ENCODE measurements at places on chromosomes 6 and 20. TPM values are rescaled to one million over a fixed set of nuclear protein-coding genes. Genes with fewer than 3 reads are reported as not detected.
A peak's percentile ranks its signal among the peaks of the same experiment; 100 is the strongest.

GRCh38 chr20:63059684-63060056, 52.9 kb upstream of the BHLHE23 start:
- peaks cover 3% of the 10 kb centered on the region for H3K4me1 ChIP-seq
- no peak overlapping the region for H3K4me3 ChIP-seq
- H3K36me3 ChIP-seq, result no peaks in the 10 kb centered on the region
- DNase-seq, result no peak
- H3K27ac ChIP-seq, result no peak overlapping the region
- peaks cover 76% of the 10 kb centered on the region for H3K27me3 ChIP-seq

DNA sequence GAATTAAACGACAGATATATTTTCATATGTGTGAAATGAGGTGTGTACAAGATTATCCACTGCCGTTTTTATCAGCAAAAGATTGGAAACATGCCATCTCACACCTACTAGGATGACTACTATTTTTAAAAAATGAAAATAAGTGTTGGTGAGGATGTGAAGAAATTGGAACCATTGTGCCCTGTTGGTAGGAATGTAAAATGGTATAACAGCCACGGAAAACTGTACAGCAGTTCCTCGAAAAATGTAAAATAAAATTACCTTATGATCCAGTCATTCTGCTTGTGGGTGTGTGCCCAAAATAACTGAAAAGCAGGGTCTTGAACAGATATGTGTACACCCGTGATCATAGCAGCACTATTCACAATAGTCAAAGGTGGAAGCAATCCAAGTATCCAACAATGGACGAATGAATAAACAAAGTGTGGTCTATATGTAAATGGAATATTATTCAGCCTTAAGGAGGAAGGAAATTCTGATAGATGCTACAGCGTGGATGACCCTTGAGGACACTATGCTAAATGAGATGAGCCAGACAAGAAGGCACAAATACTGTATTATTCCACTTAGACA, 27.0 kb upstream of the CCN5 start:
- H3K27me3 ChIP-seq, result peaks cover 3% of the 10 kb centered on the region
- H3K36me3 ChIP-seq, result no peaks in the 10 kb centered on the region
- DNase-seq, result no peak

GRCh38 chr6:166494757-166495486, 91.6 kb downstream of the RAMACL start:
- no peaks in the 10 kb centered on the region for H3K36me3 ChIP-seq
- no peaks in the 10 kb centered on the region for H3K4me1 ChIP-seq
- H3K4me3 ChIP-seq, result no peak overlapping the region

DNA sequence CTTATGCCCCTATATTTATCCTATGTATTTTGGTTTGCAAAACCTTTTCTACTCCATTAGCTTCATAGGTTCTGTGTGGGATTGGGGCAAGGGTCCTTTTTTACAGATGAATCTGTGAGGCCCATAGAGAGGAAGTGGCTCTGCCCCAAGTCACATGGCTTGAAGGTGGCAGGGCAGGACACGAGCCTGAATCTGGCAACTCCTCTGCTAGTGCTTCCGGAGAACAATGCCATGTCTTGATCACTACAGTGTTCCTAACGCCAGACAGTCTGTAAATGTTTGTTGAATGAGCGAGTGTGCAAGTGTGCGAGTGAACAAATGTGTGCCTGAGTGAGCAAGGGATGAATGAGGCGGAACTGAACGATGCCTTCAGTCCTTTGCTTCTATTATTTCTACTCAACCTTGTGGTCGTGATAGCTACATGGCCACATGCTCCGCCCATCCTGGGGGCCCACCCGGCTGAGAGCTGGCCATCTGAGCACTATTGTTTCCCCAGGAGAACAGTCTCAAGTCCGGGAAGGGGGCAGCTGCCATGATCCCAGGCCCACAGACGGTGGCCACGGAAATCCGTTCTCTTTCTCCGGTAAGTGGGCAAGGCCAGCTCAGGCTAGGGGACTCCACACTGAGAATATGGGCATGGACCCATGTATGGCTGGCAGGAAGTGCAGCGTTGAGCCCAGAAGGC, 17.8 kb upstream of the AAR2 start:
- H3K4me1 ChIP-seq, result peaks cover 9% of the 10 kb centered on the region
- H3K36me3 ChIP-seq, result peaks cover 14% of the 10 kb centered on the region
- H3K27ac ChIP-seq, result no peak overlapping the region
- no peak for DNase-seq

DNA sequence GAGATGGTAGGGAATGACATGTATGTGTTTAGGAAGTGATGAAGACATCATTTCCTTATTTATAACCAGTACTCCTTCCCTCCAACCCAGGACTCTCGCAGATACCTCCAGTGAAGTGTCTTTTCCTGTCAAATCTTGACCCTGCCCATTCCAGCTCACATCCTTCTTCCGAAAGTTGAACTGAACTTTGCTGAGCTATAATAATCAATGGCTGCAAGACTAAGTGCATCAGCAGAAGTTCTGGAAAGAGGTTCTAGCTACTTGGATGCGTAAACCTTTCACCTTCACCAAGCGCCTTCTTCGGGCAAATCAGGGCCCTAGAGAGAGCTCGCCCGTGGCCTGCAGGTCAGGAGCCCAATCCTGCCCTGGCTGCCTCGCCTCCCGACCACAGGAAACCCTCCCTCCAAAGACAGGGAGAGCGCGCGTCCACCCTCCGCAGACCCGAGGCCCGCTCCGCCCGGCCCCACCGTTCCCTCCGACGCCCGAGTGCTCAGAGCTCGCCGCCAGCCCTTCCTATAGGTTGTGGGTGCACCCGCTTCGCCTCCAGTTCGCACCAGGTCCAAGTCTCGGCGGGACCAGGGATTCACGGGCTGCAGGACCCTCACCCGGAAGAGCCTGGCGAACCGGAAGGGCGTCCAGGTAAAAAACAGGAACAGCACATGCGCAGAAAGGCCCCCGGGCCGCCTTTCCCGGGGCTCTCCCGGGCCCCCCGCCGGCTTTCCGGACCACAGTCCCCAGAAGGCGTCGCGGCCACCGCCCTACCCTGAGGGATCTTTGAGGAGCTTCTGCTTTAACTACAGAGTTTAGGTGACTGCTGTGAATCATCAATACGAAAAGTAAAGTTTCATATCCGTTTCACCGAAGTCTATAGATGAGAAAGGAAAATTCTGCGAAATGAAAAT, at the start of gene ZNF334:
Gene ZNF334, minus strand, starts transcription at position 617 of the 902 bp plus-strand sequence. CDS start 1,457 bp downstream, outside the sequence.
- peak; percentile 69 for DNase-seq
- H3K27ac ChIP-seq, result peak within 1 kb of the TSS; percentile 57
- H3K27me3 ChIP-seq, result no peaks in the 10 kb centered on the region

- H3K4me3 ChIP-seq, result no peak overlapping the region
- H3K27me3 ChIP-seq, result peaks cover 2% of the 10 kb centered on the region
- DNase-seq, result peak; percentile 22
- H3K4me1 ChIP-seq, result no peaks in the 10 kb centered on the region
- H3K36me3 ChIP-seq, result no peaks in the 10 kb centered on the region
Observed at GRCh38 chr6:39029156-39030011, 19.2 kb upstream of the GLP1R start.

DNA sequence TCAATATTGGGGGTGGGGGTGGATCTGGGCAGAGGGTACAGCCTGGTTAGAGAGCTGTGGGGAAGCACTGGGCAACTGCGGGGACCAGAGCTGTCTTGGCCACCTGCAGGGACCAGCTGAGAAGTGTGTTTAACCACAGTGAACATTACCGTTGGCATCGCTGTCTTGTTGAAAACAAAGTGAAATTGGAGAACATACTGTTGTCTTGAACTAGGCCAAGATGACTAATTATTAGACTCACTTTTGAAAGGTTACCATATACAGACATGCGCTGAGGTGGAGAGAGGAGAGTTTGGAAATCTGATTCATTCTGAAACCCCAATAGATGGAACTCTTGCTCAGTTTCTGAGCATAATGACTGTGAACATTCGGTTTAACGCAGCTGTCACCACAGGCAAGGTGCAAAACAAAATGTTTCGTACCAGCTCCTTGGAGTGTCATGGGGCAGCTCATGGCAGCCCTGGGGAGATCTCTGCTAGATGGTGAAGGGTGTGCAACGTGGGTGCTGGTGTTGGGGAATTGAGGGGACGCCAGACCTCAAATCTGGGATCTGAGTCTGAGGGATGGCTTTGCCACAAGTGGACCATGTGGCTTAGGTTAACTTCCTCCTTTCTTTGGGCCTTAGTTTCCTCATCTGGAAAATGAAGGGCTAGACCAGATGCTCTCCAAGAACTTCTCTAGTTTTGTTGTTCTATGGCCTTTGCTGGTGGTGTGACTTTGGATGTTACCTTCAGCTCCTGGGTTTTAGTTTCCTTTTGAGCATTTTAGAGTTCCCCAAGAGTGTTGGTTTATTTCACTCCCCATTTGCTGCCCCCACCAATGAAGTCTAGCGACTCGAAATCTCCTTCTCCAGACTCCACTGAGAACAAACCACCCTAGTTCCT, 24.6 kb upstream of the GTSF1L start:
- peaks cover 59% of the 10 kb centered on the region for H3K27me3 ChIP-seq
- H3K36me3 ChIP-seq, result no peaks in the 10 kb centered on the region
- no peaks in the 10 kb centered on the region for H3K4me1 ChIP-seq

DNA sequence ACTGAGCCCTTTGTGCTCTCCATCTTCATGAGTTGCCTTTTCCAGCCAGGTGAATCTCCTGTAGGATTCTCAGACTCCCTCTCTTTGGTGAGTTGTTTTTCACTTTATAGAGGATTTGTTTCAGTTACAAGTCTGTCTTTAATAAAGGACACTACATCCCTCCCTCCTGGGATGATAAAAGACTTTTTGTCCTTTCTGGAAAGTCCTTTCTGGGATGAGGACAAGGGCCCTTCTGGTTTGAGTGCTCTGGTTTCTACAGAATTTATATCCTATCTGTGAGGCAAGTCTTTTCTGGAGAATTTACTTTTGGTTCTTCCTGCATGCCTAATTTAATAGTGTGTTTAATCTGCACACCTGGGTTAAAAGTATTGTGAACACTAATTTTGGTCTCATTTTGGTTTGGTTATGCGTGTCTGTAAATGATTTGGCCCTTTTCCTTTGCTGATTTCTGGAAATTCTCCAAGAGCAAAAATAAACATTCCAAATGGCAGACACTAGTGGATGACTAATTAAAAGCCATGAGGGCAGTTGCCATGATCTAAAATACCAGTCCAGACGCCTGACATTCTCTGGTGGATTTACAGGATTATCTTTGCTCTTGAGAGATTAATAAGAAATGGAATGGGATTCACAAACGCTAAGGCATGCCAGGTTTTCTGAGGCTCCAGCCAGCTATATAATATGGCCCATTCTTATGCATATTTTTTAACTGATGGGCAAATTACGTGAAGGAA, 44.8 kb downstream of the TCP11 start:
- peak; percentile 26 for DNase-seq
- H3K27ac ChIP-seq, result no peak overlapping the region
- no peaks in the 10 kb centered on the region for H3K36me3 ChIP-seq
- no peak overlapping the region for H3K4me3 ChIP-seq

DNA sequence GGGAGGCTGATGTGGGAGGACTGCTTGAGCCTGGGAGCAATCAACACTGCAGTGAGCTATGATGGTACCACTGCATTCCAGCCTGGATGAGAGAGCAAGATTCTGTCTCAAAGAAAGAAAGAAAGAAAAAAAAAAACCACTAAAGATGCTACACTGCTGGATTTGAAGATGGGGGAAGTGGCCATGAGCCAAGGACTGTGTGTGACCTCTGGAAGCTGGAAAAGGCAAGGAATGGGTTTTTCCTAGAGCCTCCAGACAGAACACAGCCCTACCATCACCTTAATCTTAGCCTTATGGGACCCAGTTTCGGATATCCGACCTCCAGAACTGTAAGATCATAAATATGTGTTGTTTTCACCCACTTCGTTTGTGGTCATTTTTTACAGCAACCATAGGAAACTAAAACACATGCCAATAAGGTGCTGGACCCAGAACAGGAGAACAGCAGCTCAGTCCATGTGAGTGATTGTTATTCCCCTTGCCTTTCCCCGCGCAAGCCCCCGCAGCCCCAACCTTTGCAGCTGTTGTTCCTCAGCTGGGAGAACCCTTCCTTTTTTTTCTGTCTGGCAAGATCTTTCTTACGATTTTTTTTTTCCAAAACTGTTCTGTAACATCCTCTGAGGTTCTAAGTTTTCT, 11.1 kb upstream of the VAPB start:
- no peak for DNase-seq
- H3K4me1 ChIP-seq, result peaks cover 29% of the 10 kb centered on the region

GRCh38 chr20:36431604-36432003, 109.7 kb upstream of the MYL9 start:
- no peak overlapping the region for H3K4me3 ChIP-seq
- no peak for DNase-seq
- H3K36me3 ChIP-seq, result no peaks in the 10 kb centered on the region
- no peak overlapping the region for H3K27ac ChIP-seq
- no peaks in the 10 kb centered on the region for H3K27me3 ChIP-seq

DNA sequence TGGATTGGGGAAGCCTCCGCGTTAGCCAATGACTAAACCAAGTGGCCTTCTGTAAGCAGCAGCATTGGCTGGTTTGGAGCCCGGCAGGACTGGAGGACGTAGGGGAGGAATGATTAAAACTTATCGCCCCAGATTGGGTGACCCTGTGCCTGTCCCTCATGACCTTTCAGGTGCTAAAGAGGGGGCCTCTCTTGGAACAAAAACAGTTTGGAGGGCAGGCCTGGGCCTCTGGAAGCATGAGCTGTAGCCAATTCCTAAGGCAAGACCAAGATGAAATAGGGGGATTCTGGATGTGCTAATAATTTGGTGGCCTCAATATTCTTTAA, 1.4 kb downstream of the GMPR start:
- no peak overlapping the region for H3K27ac ChIP-seq
- no peaks in the 10 kb centered on the region for H3K36me3 ChIP-seq
- peaks cover 12% of the 10 kb centered on the region for H3K4me1 ChIP-seq
- H3K4me3 ChIP-seq, result no peak overlapping the region

- H3K4me3 ChIP-seq, result no peak overlapping the region
- no peaks in the 10 kb centered on the region for H3K36me3 ChIP-seq
- DNase-seq, result peak; percentile 36
- H3K27me3 ChIP-seq, result no peaks in the 10 kb centered on the region
- no peaks in the 10 kb centered on the region for H3K4me1 ChIP-seq
Observed at GRCh38 chr6:145147981-145148749, 587.2 kb downstream of the EPM2A start.

DNA sequence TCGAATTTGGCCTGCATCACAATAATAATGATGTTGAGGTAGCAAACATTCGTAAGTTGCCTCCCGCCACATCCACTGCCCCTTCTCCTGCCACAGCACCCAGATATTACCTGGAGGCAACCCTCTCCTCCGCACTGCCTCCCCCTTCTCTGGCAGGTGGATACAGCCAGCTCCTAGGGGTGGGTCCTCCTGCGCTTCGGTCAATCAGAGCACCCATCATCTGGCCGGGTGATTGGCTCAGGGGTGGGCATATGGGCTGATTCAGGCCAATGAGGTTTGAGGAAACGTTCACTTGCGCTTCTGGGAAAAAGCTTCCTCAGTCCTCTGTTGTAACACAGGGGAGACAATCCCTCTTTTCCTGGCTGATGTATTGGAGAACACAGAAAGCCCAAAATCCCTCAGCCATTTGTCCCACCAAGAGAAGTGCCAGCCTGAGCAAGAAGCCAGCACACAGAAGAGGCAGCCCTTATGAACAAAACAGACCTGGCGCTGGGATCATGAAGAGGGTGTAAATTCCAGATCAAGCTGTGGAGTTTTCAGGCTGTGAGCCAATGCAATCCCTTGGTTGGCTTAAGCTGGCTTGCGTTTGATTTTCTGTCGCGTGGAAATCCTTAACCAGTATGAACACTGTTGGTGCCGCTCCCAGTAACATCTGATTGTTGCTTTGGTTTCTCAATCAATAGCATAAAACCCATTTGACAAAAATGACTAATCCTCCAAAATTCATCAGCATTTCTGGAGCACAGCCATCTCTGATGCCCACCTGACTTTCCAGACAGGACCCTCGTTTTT, 82.2 kb downstream of the PRDM1 start:
- H3K4me3 ChIP-seq, result no peak overlapping the region
- H3K27me3 ChIP-seq, result no peaks in the 10 kb centered on the region
- peaks cover 20% of the 10 kb centered on the region for H3K4me1 ChIP-seq
- no peak for DNase-seq
- H3K27ac ChIP-seq, result no peak overlapping the region

DOK5 gene
- not detected for total RNA-seq

MATN4 gene
- total RNA-seq, result not detected

BTBD9 gene
- 1.8 TPM for total RNA-seq

PGC gene
- 225 TPM for total RNA-seq

DPPA5 gene
- not detected for total RNA-seq
